ENCODE measurements at places on chromosomes 1 and 21.
A peak's percentile ranks its signal among the peaks of the same experiment; 100 is the strongest.

- DNase-seq = no peak
Measured at GRCh38 chr1:39250460-39251240, 46.2 kb downstream of the MACF1 start.

- DNase-seq = no peak
Measured at GRCh38 chr1:179823693-179824092, 53.9 kb downstream of the TOR1AIP2 start.

- peak; percentile 26 for DNase-seq
Measured at GRCh38 chr1:53732912-53733317, 6.0 kb downstream of the GLIS1 start.

- peak; percentile 85 for DNase-seq
Measured at GRCh38 chr1:25204797-25205480, 27.4 kb downstream of the SYF2 start.

DNA sequence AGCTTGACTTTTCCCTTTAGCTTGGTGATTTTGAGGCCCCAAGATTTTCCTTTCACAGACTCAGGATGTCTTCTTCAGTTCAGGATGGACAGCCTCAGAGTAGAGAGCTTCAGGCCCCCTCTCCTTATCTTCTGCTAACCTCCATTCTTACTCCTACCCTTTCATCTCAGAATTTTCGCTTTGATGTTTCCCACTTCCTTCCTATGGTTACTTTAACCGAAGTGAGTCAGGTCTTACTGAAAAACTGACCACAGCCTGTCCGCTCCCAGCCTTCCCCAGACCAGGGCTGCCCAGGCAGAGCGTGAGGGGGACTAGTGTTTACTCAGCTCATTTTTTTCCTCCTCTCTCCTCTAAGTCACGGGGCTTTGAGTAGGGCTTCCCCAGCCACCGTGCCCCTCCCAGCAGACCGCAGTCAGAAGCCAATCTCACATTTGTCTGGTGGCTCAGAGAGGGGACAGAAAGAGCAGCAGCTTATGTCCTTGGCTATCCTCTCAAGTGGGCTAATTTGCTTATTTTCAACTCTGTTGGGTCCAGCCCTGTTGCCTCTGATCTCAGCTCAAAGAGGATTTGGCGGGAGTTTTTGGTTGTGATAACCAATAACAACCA lies 4.2 kb upstream of the IL19 start:
- DNase-seq = peak; percentile 53

All from lung (tissue), 17 donors.